NCI-H2081 (cell line): ENCODE measurements at places on chromosomes 2 and 18.

- no peak for DNase-seq
Observed at GRCh38 chr18:70559446-70559845, 270.6 kb downstream of the SOCS6 start.

DNA sequence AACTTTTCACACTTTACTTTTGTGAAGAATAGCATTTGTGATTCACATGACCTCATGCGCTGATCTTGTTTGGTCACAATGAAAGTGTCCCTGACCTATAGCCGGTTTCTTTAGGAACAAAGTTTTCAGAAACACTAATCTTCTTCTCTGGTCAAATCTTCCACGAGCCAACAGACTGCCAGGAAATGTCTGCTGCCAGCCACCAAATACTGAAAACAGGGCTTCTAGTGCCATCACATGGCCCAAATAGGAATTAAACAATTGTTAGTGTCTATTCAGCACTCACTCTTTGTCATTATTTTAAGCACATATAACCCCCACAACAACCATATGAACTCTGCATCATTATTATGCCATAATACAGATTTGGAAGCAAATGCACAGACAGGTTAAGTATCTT lies 286.5 kb upstream of the SYT4 start:
- DNase-seq: peak; percentile 48

- peak; percentile 5 for DNase-seq
Observed at GRCh38 chr2:42328148-42328833, 32.7 kb downstream of the COX7A2L start.

DNA sequence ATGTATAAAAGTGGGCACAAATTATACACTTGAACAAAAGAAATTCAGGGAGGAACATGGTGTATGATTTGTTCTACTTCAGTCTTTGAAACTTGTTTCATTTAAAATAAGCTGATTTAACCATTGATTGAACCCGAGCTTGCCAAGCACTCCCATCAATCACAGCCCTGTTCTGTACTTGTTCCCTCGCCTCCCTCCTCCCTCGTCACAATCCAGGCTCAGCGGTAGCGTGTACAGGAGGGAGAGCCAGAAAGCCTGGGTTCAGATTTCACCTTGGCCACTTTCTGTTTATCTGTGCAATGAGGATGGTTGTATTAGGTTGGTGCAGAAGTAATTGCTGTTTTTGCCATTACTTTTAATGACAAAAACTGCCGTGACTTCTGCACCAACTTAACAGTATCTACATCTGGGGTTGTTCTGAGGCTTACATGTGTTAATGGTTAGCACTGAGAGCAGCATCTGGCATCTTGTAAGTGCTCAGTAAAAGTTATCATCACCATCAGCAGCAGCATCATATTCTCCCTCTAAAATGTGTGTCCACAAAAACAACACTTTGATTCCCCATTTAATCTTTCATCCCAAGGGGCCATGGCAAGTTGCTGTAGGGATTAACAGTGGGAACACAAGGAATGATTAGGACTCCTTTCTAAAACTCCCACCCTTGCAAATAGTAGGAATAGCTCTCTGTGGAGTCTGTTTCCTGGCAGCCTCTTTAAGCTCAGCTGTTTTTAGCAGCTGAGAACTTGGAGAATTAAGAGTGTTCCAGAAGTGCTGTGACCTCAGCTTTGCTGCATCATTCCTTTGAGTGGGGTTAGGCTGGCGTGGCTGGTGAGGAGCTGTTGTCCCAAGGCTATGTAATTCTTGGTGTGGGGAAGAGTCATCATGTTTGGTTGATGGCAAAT lies 4.7 kb downstream of the DPYSL5 start:
- no peak for DNase-seq

DNA sequence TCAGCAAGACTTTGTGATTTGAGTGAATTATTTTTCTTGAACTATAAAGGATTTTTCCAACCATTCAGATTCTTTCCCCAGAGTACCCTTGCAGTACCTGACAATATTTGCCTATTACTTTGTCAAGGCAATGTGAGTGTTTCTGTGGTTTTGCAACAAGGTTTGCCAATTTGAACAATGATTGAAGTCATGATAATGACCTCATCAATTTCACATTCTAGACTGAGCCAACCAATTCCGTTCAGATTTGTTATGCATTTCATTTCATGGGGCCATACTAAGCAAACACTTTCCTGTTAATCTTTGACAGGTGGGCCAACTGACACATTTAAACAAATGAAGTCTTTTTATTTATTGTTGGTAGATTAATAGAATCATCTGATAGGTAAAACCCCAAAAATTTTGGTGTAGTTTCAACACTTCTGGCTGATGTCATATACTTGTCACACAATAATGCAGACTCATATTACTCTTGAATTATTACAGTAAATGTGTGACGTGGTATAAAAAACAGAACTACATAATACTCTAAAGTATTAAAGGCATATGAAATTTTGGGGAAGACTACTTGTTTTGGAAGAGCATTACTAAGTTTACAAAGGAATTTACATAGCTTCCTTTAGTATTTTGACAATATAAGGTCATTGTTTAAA lies 526.4 kb downstream of the DPP10 start:
- DNase-seq: no peak

DNA sequence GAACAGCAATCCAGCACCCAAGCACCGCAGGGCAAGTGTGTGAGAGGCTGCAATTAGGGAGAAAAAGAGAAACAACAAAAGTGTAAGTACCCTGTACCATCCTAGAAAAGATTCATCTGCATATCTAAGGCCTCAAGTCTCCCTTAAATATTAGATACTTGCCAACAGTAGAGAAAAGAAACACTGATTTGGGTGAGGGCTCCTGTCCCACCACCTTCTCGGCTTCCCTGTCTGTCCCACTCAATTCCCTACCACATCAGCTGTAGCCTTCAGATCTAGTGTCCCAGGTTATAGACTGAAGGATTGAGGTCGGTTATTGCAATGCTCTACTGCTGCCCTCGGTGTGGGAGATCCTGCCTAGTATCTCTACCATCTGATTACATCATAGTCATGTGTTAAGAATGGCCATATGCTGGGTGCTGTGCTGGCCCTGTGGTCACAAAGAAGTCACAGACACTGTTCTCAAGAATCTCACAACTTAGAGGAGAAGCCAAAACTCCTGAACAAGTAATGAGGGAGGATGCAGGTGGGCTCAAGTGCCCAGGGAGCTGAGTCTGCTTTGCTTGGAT lies 2.5 kb downstream of the RAX start:
- no peak for DNase-seq

DNA sequence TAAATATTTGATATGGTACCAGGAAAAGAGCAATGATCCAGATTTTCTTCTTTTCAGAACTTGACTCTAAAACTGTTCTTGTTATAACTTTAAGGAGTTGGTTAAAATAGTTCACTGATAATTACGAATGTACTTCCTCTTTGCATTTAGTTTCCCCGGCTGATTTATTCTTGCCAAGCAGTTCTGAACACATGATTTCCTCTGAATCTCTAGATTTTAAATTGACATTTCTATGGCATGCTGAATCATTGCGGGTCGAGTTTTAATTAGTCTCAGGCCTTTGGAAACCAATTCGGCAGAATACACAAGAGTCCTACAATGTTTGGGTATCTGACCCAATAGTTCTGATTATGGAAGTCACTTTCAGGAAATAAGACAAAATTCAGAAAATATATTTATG lies 37.3 kb upstream of the DNAH7 start:
- DNase-seq: no peak

- DNase-seq: no peak
Observed at GRCh38 chr18:29596959-29597358, 1420.0 kb upstream of the CDH2 start.

GRCh38 chr2:70979626-70980025 lies 1.2 kb downstream of the ANKRD53 start:
- no peak for DNase-seq

GRCh38 chr2:225893151-225893550 lies 493.6 kb downstream of the NYAP2 start:
- no peak for DNase-seq

- no peak for DNase-seq
Observed at GRCh38 chr2:64534363-64534762, 10.2 kb downstream of the AFTPH start.

DNA sequence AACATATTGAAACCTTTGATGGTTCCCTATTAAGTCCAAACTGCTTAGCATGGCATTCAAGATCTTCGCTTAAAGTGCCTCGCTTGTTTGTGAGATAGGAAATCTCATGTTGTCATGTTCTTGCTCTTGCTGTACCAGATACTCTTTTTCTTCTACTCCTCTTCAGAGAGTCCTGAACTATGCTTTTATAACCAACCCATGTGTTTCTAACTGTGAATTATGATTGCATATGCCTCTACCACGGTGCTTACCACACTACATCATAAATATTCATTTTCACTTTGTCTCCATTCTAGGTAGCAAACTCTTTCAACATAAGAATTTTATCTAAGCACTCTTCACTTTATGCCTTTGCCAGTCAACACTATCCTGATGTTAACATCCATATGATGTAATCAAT lies 23.6 kb downstream of the STAT4 start:
- no peak for DNase-seq

DNA sequence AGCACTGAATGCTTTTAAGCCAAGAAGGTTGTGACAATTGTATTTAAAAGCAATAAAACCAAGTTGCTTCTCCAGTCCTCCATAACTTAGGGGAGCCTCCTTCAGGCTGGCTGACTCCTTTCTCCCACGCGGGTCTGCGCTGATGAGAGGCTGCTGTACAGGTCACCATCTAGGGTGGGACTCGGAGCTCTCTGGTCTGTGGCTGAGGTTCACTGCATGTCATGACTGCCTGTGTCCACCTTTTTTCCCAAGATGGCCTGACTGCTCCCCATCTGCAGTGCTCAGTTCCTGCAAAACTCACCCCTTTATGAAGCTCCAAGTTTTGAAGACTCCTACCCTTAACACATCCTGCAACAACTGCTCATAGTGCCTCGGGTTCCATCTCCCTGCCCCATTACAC lies 194.4 kb downstream of the AFF3 start:
- no peak for DNase-seq

DNA sequence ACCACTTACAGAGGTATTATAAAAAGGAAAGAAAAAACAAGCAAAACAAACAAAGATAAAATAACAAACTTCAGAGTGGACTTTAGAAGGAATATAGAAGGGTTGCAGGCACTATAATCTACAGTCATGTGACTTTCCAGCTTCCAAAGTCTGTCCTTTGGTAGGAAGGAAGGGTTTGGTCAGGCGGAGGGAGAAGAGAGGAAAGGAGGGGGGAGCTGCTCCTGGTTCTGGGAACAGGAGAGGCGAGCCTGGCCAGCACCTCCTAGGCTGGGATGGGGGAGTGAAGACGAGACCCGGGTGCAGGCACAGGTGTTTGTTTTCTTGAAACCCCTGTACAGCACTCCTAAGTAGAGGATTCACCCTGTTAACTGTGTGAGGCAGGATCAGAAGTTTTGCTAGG lies 53.8 kb upstream of the GATA6 start:
- no peak for DNase-seq
